ENCODE measurements at places on chromosomes 2 and 18.

DNA sequence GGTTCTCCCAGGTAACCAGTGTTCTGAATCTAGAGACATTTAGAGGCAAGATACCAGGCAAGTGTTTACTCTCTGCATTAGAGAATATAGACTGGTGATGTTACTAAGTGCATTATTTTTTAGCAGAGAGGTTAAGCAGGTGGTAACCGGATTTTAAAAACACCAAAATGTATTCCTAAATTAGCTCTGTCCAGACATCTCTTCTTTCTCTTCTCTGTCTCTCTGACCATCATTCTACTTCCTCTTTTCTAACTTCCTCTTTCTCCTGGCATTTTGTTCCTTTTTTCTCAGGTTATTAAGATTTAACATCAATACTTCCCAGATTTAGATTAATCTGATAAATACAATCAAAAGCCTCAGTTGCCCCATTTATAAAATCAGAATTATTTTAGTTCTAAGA, 31.7 kb upstream of the DYNC1I2 start:
- DNase-seq = no peak

DNA sequence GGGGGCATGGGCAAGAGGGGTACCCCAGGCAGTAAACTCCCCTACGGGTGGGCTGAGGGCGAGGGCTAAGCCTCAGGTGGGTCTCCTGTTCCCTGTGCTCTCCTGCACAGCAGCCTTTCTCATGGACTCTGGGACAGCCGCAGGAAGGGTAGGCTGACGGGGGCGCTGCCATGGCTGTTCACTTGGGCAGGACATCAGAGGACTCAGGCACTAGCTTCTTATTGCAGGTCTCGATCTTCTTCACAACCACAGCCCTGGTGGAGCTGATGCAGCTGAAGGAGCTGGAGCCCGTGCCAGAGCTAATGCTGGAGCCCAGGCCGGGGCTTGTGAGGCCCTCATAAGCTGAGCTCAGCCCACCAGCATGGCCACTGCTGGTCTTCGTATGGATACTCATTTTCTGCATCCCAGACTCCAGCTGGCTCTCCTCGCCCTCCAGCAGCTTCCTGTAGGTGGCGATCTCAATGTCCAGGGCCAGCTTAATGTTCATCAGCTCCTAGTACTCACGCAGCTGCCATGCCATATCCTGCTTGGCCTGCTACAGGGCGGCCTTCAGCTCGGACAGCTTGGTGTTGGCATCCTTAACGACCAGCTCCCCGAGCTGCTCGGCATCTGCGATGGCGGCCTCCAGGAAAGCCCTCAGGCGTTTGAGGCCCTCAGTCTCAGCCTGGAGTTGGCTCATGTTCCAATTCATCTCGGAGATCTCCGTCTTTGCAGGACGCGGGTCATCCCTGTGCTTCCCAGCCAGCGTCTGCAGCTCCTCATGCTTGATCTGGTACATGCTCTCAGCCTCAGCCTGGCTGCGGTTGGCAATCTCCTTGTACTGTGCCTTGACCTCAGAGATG, 359.8 kb upstream of the SETBP1 start:
- DNase-seq = no peak

- DNase-seq = no peak
Measured at GRCh38 chr2:34719206-34719605, 1120.1 kb upstream of the FAM98A start.

DNA sequence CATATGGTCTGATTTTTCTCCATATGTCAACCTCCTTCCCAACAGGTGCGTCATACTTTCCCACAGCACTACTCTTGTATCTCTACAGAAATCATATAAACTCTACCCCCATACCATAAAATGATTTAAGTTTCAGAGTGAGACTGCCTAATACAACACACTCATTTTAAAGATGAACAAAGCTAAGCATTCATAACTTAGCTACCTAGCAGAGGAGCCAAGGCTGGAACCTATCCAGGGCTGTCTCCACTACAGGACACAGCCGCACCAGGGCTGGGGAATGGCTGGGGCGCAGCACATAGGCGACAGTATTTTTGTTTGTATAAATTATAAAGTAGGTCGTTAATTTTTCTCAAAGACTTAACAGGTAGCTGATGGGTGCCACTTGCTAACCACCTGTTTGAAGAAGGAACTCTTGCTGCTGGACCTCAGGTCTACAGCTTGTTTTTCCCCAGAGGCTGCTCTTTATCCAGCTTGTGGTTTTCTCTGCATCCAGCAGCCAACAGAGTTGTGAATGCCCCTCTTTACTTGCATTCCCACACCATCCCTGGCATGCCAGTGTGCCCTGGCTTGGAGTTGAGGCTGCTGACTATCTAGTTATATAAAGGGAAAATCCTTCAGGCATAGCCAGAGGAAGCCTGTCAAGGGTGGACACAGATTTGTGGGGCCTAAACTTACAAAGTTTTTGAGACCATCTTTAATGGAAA, 62.0 kb downstream of the HNRNPLL start:
- DNase-seq = no peak

- no peak for DNase-seq
Measured at GRCh38 chr2:199309973-199310372, 147.8 kb downstream of the SATB2 start.

GRCh38 chr18:72360634-72361033, 183.5 kb downstream of the CBLN2 start:
- no peak for DNase-seq

DNA sequence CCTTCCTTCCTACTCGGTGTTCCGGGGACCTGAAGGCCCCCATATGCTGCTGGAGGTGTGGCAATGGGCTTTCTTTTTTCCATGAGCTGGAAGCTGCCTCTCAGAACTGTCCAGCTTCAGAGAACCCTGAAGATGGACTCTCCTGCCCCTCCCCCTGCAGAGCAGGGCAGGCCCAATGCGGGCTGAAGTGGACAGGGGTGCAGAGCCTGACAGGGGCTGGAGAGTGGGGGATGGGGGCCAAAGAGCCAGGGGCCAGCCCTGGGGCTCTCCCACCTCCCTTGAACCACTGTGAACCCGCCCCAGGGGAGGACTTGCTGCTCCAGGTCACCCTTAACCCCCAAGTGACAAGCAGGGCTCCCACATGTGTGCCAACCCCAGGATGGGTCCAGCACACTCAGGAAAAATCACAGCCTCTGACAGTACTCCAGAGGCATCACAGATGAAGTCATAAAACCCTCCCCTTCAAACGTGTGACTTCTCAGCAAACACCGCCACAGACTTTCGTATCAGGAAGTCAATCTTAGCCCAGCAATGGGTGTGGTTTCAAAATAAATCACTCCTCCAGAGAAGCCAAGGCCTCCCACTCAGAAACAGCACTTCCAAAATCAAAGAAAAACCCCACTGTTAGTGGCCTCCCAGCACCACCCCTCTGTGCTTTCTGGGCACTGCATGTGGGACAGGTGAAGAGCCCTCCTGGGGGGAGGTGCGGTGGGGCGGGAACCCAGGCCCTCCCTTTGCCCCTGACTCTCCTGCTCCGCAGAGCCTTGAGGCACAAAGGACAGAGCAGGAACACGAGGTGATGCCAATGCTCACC, 135.8 kb downstream of the HDAC4 start:
- peak; percentile 57 for DNase-seq

- DNase-seq = no peak
Measured at GRCh38 chr18:34957864-34958259, 83.4 kb upstream of the MAPRE2 start.

DNA sequence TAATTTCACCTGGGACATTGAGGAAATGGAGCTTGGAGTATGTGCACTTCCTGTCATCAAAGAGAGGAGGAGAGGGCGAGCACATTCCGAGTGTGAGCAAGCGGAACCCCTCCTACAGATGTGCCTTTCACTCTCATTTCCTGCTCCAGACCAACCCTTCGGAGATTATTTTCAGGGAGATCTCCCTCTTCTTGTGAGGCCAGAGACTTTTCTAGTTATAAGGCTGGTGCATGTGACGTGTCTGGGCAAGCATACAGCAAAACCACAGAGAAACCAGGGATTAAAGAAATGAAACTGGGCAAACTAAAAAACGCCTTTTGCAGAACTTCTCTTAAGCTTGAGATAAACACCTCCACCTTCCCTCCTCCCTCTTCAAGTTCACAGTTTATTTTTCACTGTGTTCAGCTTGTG, 409.2 kb upstream of the TCF4 start:
- DNase-seq = no peak

DNA sequence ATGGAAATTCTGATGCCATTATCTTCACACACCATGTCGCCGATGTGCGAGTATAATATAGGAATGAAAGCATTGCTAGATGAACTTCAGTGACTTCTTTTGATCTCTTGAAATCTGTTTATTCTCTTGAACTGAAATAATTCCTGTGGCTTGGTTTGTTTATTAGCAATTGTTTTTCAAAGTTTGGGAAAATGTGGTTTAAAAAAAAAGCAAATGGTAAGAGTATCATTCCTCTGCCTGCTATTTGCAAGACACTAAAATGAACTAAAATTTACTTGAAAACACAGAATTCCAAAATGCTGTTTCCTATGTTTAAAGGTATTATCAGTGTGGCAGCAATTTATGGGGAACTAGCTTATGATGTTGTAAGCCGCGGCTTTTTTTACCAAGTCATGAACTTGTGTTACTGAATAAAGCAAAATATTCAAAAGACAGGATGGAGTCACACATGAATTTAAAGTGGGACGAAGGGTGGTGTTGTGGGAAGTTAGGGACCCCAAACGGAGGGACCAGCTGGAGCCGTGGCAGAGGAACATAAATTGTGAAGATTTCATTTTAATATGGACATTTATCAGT, 96.4 kb downstream of the COLEC12 start:
- no peak for DNase-seq

DNA sequence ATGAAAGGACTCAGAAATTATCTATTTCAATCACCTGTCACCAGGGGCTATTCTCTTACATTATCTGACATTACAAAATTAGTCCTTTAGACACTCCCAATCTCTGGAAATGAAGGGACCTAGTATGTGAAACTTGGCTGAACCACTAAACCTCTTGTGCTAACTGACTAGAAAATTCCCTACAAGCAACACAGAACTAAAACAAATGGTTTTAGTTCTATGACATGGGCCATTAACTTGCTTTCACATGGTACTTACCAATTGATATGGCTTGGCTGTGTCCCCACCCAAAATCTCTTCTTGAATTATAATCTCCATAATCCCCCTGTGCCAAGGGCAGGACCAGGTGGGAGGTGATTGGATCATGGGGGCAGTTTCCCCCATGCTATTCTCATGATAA, 16.6 kb downstream of the SERPINE2 start:
- no peak for DNase-seq

- no peak for DNase-seq
Measured at GRCh38 chr2:15798701-15799431, 141.5 kb upstream of the MYCN start.

GRCh38 chr2:179861027-179861415, 391 bp downstream of the ZNF385B start:
- DNase-seq = no peak

GRCh38 chr18:50439460-50440015, 64.7 kb downstream of the SKA1 start:
- no peak for DNase-seq
